ENCODE measurements at places on chromosomes 2 and 18.

DNA sequence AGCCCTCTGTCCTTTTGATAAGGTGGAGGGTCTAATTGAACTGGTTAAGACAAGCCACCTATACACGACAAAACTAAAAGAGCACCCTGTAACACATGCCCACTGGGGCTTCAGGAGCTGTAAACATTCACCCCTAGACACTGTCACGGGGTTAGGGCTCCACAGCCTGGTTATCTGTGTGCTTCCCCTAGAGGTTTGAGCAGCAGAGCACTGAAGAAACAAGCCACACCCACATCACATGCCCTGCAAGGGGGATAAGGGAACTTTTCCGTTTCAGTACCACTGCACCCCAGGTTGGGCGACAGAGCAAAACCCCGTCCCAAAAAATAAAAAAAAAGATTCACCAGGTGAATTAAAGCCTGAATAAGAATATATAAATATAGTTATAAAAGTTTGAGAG lies 913.7 kb upstream of the ACVR2A start:
- no peak for DNase-seq

- DNase-seq, result peak; percentile 46
Observed at GRCh38 chr2:181128199-181128598, 147.8 kb downstream of the UBE2E3 start.

GRCh38 chr2:83364264-83364663 lies 1094.8 kb downstream of the SUCLG1 start:
- DNase-seq, result no peak

- no peak for DNase-seq
Observed at GRCh38 chr2:188610050-188610444, 318.4 kb downstream of the GULP1 start.

GRCh38 chr18:29361843-29362242 lies 1184.9 kb upstream of the CDH2 start:
- no peak for DNase-seq

DNA sequence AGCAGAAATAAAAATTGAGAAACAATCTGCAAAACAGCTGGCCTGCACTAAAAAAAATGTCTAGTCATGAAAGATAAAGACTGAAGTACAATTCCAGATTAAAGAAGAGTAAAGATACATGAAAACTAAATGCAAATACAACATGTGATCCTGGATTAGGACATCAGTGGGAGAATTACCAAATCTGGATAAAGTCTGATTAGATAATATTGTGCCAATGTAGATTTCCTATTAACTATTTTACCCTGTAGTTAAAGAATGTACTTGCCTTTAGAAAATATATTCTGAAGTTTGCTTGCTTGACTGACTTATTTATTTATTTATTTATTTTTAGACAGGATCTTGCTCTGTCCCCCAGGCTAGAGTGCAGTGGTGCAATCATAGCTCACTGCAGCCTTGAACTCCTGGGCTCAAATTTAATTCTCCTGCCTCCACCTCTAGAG lies 58.7 kb downstream of the ASXL2 start:
- DNase-seq, result no peak

GRCh38 chr2:70181363-70181956 lies 9.4 kb downstream of the C2orf42 start:
- DNase-seq, result peak; percentile 86

DNA sequence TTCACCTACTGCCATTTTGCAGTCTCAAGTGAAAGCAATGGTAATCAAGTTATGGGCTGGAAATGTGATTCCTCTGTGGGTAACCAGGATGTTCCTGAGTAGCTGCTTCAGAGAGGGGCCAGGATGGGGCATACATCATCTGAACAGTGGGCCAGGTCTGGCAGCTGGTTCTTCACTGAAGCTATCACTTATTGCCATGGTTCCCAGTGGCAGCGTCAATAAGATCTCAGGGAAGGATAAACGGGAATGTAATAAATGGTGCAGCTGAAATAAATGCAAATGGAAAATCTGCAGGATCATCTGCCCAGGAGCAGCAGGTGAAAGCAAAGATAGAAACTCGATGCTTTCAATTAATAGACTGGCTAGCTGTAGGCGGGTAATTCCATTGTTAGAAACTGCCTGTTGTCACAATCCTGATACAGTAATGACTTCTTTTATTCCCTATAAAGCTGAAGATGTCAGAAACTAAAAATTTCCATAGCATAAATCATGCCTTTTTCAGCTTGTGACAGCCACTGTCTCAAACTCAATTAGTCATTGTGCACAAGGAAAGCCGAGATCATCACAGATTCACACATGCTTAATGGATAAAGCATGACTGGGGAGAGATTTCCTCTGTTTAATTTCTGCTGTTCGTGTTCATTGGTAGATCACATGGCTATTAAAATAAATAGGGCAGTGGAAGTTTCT lies 56.2 kb upstream of the CCDC85A start:
- no peak for DNase-seq

DNA sequence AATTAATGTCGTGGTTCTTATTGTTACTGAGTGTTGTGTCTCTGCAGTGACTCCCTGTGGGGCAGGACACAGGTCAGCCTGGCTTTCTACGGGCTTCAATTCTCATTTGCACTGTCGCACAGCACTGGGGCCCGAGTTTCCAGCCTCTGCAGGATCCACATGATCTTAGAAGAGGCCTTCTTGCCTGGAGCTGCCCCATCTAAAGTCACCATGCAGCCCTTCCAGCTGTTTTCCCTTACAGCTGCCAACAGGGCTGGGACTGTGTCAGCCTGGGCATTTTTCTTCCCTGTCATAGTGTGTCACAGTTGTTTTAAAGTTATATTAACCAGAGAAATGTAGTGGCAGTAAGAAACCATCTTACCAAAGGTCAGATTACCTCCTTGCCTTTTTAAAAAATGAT lies 27.0 kb downstream of the FHL2 start:
- no peak for DNase-seq

GRCh38 chr2:202337151-202337550 lies 39.0 kb upstream of the BMPR2 start:
- DNase-seq, result no peak

- DNase-seq, result no peak
Observed at GRCh38 chr2:25684577-25685473, 11.4 kb upstream of the DTNB start.

GRCh38 chr2:11995456-11995855 lies 249.0 kb downstream of the LPIN1 start:
- DNase-seq, result no peak

- no peak for DNase-seq
Observed at GRCh38 chr2:204948822-204949221, 403.5 kb downstream of the PARD3B start.

DNA sequence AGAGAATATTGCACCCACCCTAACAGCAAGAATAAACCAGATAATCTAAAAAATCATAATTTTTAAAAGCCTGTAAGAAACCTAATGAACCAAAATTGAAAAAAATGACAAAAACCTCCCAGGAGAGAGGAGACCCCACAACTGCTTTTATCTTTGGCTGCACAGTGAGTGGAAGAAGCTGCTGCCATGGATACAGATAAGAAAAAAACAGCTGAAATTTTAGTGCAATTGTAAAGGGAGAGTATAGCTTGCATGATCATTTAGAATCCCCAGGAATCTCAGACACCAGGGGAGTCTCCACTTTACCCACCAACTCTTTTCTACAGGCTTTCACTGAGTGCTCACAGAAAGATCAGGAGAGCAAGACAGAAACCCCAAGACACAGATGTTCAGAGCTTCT lies 338.1 kb upstream of the NCKAP5 start:
- no peak for DNase-seq

DNA sequence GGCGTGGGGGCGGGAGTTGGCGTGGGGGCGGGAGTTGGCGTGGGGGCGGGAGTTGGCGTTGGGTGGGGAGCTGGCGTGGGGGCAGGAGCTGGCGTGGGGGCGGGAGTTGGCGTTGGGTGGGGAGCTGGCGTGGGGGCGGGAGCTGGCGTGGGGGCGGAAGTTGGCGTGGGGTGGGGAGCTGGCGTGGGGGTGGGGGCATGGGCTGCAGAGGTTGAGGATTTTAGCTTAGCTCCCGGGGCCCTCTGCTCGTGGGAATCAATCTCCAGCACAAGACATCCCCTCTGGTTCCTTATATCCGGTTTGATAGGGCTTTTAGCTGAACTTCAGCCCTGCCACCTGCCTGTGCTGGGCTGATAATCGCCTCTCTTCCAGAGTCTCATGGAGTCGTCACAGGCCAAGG lies 177.0 kb downstream of the LDLRAD4 start:
- no peak for DNase-seq

- DNase-seq, result no peak
Observed at GRCh38 chr18:31880186-31880898, 62.6 kb downstream of the TRAPPC8 start.

DNA sequence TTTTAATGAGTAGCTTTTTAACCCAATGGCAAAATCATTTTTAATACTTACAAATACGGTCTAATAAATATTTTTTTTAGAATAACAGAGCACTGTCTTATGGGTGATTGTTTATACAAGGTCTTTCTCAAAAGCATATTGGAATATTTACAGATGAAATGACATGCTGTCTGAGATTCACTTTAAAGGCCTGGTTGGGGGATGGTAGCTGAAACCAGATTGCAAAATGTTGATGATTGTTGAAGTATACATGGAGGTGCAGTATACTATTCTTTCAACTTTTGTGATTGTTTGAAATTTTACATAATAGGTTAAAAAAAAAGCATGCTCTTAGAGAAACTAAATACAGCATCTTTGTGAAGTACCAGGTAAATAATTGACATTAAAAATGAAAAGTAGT lies 111.2 kb downstream of the FMNL2 start:
- no peak for DNase-seq

- no peak for DNase-seq
Observed at GRCh38 chr18:76708071-76708721, 114.2 kb upstream of the ZNF236 start.

GRCh38 chr2:216636551-216637450 lies 3.6 kb downstream of the IGFBP2 start:
- DNase-seq, result no peak

GRCh38 chr2:2836343-2837070 lies 505.4 kb upstream of the MYT1L start:
- no peak for DNase-seq

DNA sequence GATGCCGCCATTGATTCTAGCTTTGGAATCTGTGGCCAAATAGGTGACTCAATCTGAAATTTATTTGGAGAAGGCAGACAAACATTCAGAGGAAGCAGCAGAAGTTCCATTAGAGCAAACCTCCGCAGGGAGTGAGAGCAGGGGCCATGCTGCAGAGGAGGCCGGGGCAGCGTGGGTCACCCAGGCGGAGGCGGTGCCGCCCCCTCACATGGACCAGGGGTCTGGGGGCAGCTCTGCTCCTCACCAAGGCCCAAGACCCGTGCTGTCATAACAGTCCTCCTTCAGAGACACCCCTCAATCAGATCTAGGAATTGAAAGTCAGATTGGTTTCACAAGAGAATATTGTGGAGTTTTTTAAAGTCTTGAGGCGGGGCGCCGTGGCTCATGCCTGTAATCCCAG lies 92.4 kb downstream of the GBX2 start:
- no peak for DNase-seq

DNA sequence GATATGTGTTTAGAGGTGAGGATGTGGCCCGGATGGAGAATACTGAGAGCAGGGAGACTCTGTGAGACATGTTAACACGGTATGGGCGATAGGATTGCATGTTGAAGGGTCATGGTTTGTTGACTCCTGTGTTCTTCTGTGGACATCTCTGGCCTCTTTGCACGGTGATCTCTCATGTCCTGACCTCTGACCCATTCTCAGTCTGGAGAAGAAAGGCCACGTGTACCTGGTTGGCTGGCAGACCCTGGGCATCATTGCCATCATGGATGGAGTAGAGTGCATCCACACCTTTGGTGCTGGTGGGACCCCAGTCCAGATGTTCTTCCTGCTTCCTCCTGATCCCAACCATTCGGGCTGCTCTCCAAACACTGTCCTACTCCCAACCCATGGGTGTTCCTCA lies 9.9 kb downstream of the GCKR start:
- no peak for DNase-seq

- DNase-seq, result no peak
Observed at GRCh38 chr2:1942146-1942545, 197.8 kb upstream of the PXDN start.

- no peak for DNase-seq
Observed at GRCh38 chr2:19580830-19581229, 222.4 kb upstream of the OSR1 start.

- DNase-seq, result no peak
Observed at GRCh38 chr2:119519057-119519408, 5.2 kb downstream of the SCTR start.

DNA sequence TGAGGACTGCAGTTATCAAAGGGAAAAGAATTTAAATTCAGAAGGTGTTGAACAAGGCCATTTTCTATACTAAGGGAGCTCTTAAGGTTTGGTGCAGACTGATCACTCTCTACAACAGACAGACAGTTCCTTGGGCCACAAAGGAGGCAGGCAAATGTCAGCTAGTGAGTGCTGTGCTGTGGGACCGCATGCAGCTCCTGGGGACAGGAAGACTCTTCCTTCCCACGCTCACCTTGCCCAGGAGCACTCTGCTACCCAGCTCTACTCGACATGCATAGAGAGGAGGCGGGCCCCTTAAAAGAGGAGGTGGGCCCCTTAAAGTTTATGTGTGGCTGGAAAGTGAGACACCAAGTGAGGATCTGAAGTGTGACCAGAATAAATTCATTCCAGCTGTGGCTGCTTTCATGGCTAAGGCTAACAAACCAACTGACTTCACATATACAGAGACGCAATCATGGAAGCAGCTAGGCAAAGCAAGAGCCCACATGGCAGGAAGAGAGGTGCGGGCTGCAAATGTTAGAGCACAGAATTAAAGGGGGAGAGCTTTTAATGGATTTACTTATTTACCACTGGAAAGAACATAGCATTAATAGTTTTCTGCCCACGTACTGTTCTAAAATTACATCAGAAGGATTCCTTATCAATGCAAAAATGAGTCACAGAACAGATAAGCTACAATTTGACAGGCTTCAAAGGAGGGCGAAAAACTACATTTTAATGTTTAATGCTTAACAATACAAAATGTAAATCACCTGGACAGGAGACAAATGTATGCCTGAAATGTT lies 101.4 kb upstream of the RNU4ATAC start:
- no peak for DNase-seq

- DNase-seq, result no peak
Observed at GRCh38 chr2:854460-854859, 96.2 kb upstream of the SNTG2 start.

- DNase-seq, result no peak
Observed at GRCh38 chr2:238240757-238241711, 1.2 kb upstream of the HES6 start.

Data from GM12864 (cell line).